ENCODE measurements at places on chromosomes 7 and 10. TPM values are rescaled to one million over a fixed set of nuclear protein-coding genes. Genes with fewer than 3 reads are reported as not detected.

Gene OR2A42
- total RNA-seq = not detected

Gene MOGAT3
- not detected for total RNA-seq

- no peak for DNase-seq
These were observed 6.9 kb downstream of the FAM241B start for GRCh38 chr10:69636626-69637605.

DNA sequence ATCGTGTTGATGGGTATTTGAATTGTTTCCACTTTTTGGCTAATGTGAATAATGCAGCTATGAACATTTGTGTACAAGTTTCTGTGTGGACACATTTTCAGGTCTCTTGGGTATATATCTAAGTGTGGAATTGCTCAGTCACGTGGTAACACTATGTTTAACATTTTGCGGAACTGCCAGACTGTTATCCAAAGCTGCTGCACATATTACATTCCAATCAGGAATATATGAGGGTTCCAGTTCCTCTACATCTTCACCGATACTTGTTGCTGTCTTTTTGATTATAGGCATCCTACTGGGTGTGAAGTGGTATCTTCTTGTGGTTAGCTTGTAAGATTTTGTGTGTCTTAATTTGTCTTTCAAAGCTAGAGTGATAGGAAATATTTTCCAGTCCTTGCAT lies 6.8 kb downstream of the PTPN12 start:
- DNase-seq = no peak

DNA sequence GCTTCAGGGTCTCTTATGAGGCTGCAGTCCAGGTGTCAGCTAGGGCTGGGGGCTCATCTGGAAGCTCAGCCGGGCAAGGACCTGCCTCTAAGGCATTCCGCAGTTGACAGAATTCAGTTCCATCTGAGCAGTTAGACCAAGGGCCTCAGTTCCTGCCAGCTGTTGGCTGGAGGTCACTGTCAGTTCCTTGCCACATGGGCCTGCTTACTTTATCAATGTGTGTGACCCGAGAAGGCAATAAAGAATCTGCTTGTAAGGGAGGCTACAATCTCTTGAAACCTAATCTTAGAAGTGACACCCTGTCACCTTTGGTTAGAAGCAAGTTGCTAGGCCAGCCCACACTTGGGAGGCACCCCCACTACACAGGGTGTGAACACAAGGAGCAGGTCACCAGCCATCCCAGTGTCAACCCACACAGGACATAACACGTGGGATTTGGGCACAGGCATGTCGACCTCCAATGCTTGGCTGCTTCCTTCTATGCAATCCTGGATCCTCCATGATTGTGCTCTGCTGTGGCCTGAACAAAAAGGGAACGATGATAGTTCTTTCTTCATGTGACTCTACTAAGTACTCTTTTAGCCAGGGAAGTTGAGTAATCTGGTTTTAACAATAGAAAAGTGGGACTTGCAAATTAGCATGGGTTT lies 41.8 kb downstream of the MTURN start:
- no peak for DNase-seq

- no peak for DNase-seq
These were observed 25.5 kb downstream of the TMEM248 start for GRCh38 chr7:66946545-66946944.

GRCh38 chr10:89078724-89079672 lies 88.4 kb downstream of the FAS start:
- DNase-seq = no peak

- DNase-seq = no peak
These were observed 154.1 kb downstream of the PIP4K2A start for GRCh38 chr10:22560096-22560912.

GRCh38 chr10:132547421-132547861 lies 9.9 kb downstream of the INPP5A start:
- DNase-seq = peak; percentile 57

DNA sequence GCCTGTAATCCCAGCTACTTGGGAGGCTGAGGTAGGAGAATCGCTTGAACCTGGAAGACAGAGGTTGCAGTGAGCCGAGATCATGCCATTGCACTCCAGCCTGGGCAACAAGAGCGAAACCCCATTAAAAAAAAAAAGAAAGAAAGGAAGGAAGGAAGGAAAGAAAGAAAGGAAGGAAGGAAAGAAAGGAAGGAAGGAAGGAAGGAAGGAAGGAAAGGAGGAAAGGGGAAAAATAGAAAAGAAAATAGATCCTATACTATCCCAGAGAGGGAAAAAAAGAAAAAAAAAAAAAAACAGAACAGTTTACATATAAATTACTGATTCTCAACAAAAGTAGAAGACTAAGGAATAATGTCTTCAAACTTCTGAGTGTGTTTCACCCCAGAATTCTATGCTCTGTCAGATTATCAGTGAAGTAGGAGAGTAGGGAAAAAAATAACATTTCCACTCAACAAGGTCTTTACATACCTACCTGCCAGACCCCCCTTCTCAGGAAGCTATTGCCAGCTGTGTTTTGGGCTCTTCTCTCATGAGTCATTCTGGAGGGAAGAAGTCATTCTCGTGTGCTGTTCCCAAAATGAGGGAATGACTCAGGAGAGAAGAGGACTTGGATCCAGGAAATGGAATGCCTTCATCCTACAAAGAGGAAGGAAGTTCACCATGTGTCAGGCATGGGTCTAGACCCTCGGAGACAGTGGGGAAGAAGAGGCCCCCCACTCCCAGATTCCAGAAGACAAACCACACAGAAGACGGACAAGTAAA lies 20.9 kb downstream of the RGS10 start:
- no peak for DNase-seq

DNA sequence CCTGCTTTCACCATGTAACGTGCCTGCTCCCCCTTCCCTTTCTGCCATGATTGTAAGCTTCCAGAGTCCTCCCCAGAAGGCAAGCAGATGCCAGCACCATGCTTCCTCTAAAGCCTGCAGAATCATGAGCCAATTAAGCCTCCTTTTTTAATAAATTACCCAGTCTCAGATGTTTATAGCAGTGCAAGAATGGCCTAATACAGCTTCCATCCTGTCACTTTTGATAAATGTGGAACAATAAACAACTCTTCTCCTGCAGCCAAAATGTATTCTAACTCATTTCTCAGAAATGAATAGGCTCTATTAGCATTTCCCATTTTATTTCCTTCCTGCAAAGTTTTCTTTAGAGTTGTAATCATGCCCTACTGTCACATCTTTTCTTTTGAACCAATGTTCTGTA lies 43.4 kb downstream of the C7orf25 start:
- no peak for DNase-seq

DNA sequence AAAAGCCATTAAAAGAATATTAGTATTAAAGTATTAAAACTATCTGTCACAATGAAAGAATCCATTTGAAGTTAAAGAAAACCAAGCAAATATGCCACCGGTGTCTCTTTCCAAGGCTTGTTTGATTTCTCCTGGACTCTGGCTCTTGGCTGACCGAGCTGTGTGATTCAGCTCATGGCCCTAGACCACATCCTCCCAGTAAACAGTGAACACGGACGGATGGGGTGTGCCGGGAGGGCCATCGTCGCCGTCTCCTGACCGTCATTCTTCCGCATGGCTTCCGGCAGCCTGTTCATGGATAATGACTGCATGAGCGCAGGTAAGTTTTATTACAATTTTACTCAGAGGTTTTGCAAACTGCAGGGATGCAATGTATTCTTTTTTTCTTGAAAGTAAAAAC lies 218.5 kb downstream of the DNAJB6 start:
- DNase-seq = no peak

DNA sequence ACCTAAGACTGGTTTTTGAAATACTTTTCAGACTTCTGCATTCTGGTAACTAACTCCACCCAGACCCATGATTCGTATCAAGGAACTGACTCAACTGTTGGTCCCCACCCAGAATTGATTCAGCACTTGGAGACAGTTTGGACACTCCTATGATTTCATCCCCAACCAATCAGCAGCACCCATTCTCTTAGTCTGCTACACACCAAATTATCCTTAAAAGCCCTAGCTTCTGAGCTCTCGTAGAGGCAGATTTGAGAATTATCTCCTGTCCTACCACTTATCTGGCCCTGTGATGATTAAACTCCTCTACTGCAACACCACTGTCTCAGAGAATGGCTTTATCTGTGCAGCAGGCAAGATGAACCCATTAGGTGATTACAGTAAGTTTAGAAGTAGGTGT lies 7.7 kb upstream of the GSTO1 start:
- no peak for DNase-seq

GRCh38 chr10:4024027-4024426 lies 239.0 kb upstream of the KLF6 start:
- no peak for DNase-seq
